Left kidney (tissue), 8 donors: ENCODE measurements at places on chromosomes 16 and 17. TPM values are rescaled to one million over a fixed set of nuclear protein-coding genes. Genes with fewer than 3 reads are reported as not detected.

Gene SMTNL2
- 57.5 TPM for polyA plus RNA-seq

Gene FAM20A
- polyA plus RNA-seq, result 11.9 TPM

DNA sequence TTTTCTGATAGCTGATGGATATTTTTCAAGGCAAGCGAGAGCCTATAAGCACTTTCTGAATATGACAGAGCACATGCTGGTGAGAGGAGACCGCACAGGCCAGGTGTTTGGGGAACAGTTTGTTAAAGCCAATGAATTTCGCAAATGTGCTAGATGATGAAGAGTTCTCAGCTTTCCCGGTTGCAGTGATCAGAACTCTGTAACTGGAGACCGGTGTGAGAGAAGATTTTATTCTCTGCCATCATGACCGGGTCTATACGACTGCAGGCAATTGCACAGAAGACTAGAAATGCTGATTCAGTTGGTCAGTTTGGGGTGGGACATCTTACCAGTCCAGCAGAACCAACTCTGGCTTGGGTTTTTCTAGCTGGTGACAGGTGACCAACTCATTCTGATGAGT is 25.4 kb downstream of the SMTNL2 start:
- DNase-seq, result no peak

DNA sequence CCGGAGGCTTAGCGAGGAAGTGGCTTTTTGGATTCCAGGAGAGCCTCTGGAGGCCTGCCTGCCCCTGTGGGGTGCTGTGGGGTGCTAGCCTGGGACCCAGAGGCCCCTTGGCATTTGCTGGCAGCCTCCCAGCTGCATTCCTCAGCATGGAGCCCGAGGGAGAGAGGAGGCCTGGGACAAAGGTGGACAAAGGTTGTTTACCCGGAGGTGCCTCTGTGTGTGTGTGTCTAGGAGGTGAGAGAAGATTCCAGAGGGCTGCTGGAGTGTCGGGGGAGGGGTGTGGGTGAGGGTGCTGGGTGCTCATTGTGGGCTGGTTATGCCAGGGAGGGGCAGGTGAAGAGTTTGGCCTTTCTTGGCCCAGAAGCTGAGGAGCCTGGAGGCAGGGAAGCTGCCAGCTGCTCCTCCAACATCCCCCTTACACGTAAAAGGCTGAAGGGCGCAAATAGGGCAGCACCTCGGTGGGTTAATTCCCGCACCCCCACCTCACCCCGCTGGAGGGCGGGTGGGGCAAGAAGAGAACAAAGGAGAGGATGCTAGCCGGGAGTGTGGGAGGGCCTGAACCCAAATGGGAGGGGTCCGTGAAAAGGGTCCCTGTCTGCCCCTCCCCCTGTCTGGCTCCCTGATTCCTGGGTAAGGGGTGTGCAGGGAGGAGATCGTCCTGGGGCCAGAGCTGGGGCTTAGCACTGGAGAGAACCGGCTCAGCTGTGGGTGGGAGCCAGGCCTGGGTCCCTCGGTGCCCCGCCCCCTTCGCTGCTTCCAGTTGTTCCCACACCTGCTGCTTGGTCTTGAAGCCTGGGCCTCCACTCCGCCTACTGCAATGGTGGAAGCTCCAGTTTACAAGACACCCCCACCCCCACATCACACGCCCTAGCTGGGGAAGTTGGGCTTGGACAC is 9.9 kb downstream of the HEXIM2 start:
- peak; percentile 75 for DNase-seq

DNA sequence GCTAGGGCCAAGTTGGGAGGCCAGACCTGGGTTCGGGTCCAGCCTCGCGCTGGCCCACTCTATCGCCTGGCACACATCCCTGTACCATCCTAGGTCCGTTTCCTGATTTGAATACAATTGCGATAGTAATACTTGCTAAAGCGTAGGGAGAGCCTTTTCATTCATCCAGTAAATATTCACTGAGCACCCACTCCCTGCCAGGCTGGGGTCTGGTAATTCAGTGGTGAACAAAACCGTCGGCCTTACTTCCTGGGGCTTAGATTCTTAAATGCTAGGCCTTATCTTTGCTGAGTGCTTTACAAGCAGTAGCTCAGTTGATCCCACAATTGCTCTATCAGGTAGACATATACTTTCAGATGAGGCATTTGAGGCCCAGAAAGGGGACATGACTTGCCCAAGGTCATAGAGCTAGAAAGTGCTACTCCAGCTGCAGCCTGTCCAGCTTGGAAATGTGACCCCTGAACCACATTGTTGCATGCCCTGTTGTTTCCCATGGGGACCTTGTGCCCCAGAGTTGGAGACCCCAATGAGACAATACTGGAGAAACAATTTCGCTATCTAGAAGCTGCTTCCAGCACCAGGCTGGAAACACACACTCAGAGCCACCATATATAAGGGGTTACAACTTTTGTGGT is 691 bp downstream of the USB1 start:
- no peak for DNase-seq

DNA sequence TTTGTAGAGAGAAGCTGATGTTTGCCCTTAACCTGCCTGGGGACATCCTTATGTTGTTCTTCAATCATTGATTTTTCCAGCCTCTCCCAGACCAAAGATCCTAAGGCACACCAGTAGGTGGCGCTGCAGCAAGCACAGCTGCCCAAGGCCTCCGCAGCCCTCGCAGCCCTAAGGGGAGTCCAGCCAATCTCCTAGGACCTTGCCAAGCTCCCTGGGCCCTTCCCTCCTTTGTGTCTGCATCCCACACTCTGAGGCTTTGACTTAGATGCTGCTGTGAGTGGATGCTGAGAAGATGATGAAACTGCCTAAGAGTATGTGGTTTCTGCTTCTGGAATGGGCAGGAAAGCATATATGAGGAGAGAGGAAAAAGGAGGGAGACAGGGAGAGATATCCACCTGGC is 47.1 kb downstream of the SPACA3 start:
- DNase-seq, result peak; percentile 46

- DNase-seq, result no peak
Observed at GRCh38 chr17:73947281-73947965, 256.1 kb upstream of the RPL38 start.

Gene KRTAP1-1
- not detected for polyA plus RNA-seq

DNA sequence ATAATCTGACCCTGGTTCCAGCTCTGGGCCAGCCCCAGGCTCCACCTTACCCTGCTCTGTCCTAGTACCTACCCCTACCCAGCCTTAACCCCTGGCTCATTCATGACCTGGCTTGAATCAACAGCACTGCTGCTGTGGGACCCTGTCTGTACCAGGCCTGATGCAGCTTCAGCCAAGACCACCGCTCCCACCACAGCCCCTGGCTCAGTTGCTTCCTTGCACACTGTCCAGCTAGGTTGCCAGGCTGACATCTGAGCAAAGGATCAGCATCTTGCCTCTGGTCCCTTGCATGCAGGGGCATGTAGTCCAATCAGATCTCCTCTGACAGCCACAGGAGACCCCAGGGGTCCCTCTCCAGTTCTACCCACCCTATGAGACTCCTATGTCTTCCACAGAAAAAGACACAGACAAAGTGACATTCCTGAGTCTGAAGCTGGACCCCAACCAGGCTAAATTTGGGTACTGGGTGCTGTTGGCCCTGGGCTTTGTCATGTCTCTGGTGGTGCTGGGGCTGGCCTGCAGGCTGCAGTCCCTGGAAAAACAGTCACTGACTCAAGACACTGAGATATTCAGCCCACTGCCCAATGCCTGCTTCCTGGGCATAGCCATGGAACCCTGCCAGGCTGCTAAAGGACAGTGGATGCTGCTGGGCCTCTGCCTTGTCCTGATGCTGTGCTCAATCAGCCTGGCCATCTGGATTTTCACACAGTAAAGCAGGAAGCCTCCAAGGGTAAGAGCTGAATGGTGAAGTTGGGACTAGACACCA is 3.9 kb upstream of the KCNH6 start:
- DNase-seq, result no peak

DNA sequence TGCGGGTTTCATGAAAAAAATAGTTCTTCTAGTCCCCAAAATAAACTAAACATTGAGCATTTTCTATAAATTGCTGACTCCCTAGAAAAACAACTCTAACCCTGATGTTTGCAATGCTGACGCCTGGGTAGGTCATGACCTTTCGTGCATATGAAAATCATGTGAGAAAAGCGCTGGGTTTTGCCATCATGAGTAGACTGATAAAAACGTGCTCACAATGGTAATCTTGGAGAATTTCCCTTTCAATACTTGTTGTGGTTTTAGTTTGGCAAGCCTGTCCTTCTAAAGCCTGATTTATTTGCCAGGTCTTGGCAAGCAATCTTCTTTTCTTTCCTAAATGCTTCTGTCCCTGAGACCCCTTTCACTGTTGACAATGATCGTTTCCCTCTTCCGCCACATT is 4.0 kb upstream of the CLEC10A start:
- DNase-seq, result no peak

DNA sequence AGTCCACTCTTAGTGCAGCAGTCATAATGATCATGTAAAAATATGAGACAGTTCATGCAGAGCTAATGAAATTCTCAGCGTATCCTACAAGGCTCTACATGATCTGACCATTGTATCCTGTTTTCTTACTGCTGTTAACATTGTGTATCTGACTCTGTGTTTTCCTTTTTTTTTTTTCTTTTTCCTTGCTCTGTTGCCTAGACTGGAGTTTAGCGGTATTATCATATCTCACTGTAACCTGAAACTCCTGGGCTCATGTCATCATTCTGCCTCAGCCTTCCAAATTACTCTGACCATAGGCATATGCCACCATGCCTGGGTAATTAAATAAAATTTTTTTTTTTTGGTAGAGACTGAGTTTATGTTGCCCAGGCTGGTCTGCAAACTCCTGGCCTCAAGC is 12.1 kb downstream of the DUS2 start:
- no peak for DNase-seq

- no peak for DNase-seq
Observed at GRCh38 chr16:53789137-53789536, 85.2 kb downstream of the FTO start.

DNA sequence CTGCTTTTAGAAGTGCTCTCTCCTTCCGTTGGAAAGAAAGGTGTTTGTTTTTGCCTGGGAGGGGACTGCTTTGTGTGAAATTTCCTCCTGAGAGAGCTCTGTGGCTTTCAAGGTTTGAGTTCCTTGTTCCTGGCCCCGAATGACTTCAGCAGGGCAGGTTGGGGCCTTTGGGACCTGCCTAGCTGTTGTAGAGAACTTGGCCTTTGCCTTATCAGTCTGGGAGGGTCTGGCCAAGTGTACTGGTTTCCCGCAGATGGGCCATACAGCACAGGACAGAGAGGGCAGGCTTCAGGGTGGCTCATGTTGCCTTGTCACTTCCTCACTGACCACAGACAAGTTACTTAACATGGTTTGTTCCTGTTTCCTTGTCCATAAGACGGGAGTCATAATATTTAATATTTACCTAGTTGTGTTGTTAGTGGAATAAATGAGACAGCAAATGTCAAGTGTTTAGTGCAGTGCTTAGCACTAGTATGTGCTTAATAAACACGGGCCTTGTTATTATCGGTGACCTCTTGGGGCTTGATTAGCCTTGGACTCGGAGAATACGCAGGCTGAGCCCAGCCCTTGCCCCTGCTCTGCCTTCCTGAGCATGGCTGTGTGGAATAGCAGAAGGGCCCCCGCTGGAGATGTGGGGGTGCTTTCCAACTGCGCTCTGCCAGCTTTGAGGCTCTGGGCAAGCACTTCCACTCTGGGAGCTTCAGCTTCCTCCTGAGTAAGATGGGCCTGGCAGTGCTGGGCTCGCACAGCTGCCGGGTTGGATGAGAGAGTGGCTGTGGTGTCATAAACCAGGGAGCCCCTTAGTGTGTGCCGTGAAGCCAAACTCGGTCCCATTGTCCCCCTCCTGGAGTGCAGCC is 6.6 kb downstream of the PRSS8 start:
- DNase-seq, result no peak

DNA sequence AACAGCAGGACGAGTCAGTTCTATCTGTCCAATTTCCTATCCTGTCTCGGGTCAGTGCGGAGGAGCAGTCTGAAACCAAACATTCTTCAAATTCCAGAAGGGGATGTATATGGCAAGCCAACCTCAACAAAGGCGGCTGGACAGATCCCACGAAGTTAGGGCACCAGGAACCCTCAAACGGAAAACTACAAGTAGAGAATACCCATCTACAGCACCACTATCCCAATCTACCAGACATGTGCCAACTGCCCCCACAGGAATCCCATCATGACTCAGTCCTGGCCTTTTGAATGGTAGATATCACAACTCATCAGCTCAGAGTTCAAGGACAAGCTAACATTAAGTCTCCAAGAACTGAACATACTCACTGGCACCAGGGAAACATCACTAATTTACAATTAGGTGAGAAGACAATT is 2.3 kb downstream of the NAT9 start:
- DNase-seq, result no peak

- DNase-seq, result no peak
Observed at GRCh38 chr17:29588017-29588561, 1.4 kb downstream of the GIT1 start.

- DNase-seq, result no peak
Observed at GRCh38 chr16:84426804-84427203, 58.5 kb downstream of the ATP2C2 start.

GRCh38 chr16:50246299-50247122 is 19.8 kb upstream of the ADCY7 start:
- no peak for DNase-seq

GRCh38 chr16:27273670-27274423 is 5.3 kb upstream of the NSMCE1 start:
- DNase-seq, result no peak

Gene CD300LG
- 0.70 TPM for polyA plus RNA-seq

Gene TMEM98
- polyA plus RNA-seq, result 216 TPM

- DNase-seq, result no peak
Observed at GRCh38 chr16:11312718-11313492, 31.8 kb upstream of the PRM1 start.

- peak; percentile 97 for DNase-seq
Observed at GRCh38 chr16:2603165-2604015, 65.6 kb downstream of the PDPK1 start.

DNA sequence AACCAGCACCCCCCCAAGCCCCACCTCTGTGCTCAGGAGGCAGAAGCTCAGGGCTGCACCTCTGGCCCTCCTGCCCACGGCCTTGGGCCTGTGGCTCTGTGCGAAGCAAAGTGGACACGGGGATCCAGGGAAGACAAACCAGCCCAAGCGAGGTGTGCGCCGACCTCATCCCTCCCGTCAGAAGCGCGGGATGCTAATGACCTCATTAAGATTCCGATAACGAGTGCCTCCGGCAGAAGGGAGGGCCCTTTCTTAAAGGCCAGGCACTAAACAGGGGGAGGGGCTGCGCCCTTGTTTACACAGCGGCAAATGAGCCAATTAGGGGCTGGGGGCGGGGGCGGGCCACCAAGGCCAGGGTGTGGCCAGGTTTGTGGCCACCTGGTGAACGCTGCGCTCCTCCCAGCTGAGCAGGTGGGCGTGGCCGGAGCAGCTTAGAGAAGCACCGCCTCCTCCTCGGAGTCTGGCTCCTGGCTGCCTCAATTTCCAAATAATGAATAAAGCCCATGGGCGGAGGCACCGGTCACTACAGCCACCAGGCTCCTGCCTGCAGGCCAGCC is 3.2 kb downstream of the CBX4 start:
- DNase-seq, result no peak

DNA sequence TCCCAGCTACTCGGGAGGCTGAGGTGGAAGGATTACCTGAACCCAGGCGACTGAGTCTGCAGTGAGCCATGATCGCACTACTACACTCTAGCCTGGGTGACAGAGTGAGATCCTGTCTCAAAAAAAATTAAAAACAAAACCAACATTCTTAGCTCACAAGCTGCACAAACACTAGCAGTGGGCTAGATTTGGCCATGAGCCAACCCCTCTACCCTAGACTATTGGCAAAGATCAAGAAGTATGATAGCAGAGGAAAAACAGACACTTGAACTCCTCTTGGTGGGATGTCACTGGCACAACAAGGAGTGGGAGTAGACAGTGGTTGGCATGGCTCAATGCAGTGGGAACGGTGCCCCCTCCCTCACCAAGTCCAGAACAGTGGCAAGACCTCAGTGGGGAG is 19.6 kb upstream of the RIPOR1 start:
- DNase-seq, result no peak

Gene GDPD3
- polyA plus RNA-seq, result 13.6 TPM

Gene C17orf50
- polyA plus RNA-seq, result not detected
